ENCODE measurements at places on chromosomes 11 and 22.

- no peak for DNase-seq
These were observed 41.5 kb downstream of the OR4C45 start for GRCh38 chr11:50074161-50074560.

DNA sequence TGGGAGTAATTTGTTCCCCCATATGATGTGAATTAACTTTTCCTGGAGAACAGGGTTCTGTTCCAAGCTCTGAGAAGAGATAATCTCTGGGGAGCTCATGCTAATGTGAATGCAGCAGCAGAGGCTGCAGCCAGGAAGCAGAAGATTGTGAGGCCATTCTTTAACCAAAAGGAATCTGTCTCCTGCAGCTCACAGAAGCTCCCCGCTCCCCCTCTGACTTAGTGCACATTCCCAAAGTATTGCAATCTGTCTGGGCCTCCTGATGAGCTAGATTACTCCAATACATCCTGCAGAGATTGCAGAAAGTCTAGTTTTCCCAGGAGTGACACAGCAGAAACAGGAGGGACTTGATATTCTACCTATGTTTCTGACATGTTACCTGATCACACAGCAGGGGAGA is 420.6 kb upstream of the FAT3 start:
- DNase-seq: no peak

DNA sequence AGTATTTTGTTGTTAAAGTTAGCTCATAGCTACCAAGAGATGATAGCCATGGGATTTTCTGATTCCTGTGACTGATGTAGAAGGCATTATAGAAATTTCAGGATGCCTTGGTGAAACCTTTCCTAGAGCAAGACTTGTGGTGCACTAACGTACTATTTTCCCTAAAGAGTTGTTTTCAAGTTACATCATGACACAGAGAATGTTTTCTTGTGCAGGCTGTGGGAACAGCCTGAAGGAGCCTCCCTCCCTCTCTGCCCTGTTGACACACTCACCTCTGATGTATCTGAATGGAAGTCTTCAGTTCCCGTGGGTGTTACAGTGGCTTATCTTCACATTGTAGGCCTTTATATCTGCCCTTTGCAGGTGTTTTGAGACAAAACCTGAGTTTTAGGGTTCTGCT is 121.6 kb downstream of the LDLRAD3 start:
- no peak for DNase-seq

GRCh38 chr22:47238690-47239473 is 476.4 kb downstream of the TBC1D22A start:
- no peak for DNase-seq

DNA sequence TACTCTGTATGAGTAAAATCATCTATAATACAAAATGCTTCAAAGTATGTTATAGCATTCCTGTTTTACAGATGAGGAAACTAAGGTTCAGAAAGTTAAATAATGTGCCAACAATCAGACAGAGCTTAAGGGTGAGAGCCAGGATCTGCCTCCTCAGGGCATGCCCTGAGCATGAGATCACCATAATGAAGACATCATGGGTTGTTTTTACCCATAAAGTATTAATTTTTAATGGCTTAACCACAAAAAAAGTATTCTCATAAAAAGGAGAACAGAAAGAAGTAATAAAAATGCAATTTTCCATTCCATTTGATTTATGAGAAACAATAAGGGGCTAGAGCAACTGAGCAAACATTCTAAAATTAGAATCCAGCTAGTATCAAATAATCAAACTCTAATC is 534.3 kb upstream of the ARHGAP42 start:
- no peak for DNase-seq

GRCh38 chr22:43467216-43467940 is 55.6 kb downstream of the MPPED1 start:
- no peak for DNase-seq

- peak; percentile 59 for DNase-seq
These were observed 21.7 kb downstream of the TIMP3 start for GRCh38 chr22:32823024-32823730.

DNA sequence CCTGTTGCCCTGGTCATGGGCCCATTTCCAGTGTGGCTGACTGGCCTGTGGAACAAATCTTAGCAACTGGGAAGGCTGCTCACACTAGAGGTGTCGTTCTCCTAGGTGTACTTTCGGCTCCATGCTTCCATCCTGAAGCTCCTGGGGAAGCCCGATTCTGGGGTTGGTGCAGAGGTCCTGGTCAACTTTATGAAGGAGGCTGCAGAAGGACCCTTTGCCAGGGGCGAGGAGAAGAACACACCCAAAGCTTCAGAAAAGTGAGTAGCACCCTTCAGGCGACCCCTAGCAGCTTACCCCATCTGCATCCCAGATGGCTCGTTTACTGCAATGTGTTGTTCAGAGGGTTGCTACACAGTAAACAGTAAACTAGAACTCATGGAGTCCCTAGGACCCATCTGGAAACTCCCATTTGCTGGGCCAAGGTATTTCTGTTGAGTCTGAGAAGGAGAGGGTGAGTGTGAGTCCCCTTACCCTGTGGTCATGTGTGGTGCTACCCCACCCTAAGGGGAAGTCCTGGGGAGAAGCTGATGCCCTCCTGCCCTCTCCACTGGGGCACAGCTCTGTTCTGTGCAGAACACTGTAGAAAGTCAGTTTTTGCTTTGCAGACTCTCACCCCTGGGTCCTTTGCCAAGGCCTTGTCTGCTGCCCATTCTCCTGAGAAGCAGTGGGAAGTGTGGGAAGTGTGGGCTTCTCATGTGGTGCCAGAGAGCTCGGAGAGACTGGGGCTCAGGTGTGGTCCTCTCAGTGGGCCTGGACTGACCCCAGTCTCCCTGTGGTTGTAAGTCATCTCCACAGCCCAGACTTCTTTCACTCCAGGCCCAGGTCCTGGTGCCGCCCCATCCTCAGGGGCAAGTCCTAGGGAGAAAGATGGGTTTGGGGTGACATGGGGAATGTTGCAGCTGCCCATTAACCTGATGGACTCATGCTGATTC is 85.0 kb downstream of the CABIN1 start:
- no peak for DNase-seq
